ENCODE measurements at places on chromosomes 7 and 10.

- no peak for DNase-seq
These were observed 804 bp downstream of the FRAT1 start for GRCh38 chr10:97319671-97320479.

GRCh38 chr10:79065091-79065551 lies 3.6 kb upstream of the ZMIZ1 start:
- DNase-seq, result no peak

GRCh38 chr7:33761449-33762080 lies 143.8 kb upstream of the BMPER start:
- no peak for DNase-seq

DNA sequence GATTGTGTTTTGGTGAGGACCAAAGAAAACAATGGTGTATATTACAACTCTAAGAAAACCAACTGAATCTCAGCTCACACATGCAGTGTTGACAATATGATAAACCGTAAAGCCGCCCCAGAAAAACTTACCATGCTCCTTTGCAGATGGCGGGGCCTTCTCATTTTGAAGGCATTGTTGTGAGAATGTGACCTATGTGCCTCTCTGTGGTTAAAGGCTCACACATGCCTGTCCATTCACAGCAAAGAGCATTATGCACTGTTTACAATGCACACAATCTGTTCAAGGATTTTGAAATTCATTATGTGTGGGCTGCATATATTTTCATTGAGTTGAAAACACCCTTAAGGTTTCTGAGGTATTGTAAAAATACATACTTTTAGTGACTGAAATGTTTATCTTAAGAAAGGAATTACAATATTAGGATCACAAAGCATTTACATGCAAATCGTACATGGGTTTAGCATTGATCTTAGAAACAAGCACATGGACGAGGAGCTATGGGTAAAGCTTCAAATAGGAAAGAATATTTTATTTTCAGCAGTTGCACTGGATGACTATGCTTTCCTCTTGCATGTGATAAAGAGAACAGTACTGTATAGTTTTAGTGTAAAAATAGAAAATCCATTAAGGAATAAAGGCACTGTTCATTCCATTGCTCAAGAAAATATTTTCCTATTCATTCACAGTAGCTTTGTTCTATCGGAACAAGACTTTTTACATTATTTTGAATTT lies 334.3 kb downstream of the ARL4A start:
- DNase-seq, result no peak

DNA sequence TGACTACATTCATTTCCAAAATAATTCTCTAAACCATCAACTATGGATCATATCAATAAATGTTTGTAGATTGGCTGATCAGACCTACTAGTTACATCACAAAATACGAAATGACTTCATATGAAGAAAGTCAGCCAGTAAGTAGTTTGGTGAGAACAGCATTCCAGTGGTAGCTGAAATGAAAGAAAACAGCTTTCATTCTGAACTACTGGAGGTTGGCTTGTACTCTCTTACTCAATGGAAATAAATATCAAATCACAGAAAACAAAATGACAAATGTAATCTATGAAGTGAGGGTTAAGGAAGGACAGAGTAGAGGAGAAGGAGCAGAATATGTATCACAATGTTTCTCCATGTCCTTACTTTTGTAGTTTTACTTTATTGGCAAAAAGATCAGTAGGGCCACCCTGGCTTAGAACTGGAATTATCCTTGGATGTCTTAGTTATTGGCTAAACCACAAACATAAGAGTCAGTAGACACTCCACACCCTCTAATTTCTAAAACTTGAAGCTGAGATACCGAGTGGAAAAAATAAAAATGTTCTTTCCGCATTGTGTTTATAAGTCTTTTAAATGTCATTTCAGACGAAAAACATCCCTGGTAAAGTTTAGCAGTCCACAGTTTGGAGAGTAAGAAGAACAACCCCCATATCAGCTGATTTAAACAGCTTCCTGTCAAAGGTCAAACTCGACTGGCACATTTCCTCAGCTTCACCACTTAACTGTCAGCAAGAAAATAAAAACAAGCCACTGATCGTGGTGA lies 74.0 kb upstream of the DGKI start:
- no peak for DNase-seq

- DNase-seq, result no peak
These were observed 37.2 kb downstream of the HTRA1 start for GRCh38 chr10:122498521-122498920.

DNA sequence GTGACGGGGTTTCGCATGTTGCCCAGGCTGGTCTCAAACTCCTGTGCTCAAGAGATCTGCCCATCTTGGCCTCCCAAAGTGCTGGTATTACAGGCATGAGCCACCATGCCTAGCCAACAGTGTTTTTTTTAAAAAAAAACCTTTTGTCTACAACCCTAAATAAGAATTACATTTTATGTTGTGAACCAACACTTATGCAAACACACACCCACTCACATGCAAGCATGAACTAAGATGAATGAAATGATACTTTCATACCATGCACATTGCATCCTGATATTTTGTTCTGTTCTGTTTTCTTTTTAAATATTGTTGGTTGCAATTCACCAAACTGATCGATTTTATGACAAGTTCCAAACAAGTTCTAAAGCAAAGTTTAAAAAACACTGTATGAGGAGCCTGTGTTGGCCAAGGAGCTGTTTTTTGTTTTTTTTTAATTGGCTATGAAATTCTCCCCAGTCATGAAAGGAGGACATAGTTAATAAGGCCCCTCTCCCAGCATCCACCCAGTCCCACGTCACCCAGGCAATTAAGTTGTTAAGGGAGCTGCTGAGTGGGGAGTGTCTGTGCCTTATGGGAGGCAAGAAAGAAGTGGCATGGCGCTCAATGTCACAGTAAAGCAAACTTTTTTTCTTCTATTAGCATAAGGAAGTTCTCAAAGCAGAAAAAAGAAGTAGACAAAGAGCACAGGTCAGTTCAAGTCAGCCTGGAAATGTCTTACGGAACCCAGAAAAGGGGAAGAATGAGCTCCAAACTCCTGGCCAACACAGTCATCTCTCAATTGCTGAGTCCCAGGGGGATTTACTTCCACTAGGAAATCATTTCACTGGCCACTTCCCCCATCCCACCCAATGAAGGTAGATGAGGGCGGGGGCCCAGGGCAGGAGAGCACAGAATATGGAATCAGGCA lies 50.1 kb downstream of the NOD1 start:
- no peak for DNase-seq

GRCh38 chr10:102157224-102157623 lies 5.0 kb downstream of the NOLC1 start:
- DNase-seq, result no peak

DNA sequence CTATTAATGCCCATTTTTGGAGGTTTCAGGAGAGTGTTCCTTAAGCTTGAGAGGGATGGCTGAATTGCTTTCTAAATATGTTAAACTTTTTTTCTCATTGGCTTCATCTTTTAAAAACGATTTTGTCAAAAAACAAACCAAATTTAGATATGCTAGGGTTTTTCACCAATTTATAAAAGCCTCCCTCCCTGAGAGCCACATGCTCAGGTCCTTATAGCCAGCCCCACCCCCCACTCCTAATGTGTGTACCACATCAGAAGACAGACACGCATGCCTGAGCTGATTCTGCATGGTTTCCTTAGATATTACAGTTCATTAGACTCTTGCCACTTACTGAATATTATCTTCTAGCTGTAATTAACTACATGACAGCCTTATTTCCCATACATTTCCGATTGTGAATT lies 2.0 kb downstream of the CUL1 start:
- peak; percentile 21 for DNase-seq
